Right atrium auricular region (tissue), 2 donors: ENCODE measurements at places on chromosomes 7 and 10.

DNA sequence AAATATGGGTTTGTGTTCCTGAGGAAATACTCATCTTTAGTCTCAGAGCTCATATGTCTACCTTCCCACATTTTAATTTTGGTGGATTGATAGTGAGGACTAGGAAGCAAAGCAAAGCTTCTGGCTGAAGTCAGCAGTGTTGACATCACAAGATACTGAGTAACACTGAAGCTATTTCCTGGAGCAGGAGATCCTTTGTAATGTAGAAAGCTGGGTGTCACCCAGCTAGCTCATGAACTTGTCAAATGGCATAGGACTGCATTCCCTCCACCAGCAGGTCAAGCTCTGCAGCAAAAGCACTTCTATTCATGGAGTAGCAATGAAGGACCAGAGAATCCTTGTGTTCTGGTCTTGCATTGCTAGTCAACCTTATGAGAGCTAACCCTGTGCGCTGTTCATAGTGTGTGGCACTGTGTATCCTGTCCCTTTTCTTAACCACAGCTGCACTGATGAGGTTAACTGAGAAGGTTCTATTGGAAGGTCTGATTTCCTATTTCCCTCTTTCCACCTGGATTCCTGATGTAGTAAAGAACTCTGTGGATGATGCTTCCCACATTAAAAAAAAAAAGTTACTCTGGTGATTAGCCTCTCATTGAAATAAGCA, 94.8 kb upstream of the ZNF804B start:
- no peak for DNase-seq

DNA sequence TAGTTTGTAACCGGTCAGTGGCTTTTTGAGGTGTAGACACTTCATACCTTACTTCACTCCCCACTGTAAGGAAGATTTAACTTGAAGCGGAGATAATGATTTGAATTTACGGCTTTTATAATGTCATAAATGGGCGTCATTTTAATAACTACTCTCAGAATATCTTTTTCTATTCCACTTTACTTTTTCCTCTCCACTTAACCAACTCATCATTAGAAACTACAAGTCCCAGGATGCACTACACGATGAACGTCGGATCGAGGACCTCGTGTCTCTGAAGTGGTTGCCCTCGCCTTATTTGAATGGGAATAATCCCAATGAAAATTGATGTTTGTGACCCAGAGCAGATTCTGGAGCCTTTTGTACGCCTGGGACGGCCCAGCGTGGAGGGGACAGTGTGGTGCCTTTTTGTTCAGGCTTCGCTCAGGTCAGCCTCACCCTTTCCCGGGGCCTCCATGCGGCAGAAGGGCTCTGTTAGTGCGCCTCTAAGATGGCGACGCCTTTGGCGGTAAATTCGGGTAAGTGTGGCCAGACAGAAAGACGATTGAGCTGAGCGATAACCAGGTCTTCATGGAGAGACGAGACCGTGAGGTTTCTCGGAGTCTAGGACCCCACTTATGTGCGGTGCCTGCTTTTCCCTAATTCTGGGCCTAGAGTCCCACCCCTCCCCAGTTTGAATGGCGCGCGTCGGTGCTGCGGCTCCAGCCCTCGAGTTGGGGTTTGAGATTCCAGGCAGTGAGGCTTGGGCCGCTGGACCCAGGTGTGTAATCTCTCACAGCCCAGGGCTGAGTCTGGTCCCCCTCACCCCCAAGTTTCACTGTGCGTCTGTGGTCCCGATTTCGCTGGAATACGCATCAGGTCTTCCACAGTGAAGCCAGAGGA, at the start of gene NUP205:
Gene NUP205 (plus strand): TSS at position 463 of the 882 bp plus-strand sequence. CDS start 28 bp downstream, at position 491.
- peak; percentile 64 for DNase-seq

GRCh38 chr10:56269181-56269580, 91.9 kb downstream of the ZWINT start:
- no peak for DNase-seq

DNA sequence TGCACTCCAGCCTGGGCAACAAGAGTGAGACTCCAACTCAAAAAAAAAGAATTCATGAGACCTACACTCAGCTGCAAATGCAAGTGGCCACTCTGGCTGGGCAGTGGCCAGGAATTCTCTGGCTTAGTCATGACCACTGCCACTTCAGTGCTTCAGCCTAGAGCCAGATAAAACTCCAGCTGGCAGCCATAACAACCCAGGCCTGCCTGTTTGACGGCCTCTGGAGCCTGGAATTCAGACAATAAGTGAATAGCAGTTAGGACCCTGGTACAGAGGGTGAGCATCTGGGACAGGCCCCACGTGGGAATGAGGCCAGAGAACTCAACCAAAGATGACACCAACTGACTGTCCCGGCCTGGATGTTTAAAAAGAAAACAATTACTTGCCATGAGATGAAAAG, 18.9 kb downstream of the RCC1L start:
- DNase-seq = peak; percentile 79

DNA sequence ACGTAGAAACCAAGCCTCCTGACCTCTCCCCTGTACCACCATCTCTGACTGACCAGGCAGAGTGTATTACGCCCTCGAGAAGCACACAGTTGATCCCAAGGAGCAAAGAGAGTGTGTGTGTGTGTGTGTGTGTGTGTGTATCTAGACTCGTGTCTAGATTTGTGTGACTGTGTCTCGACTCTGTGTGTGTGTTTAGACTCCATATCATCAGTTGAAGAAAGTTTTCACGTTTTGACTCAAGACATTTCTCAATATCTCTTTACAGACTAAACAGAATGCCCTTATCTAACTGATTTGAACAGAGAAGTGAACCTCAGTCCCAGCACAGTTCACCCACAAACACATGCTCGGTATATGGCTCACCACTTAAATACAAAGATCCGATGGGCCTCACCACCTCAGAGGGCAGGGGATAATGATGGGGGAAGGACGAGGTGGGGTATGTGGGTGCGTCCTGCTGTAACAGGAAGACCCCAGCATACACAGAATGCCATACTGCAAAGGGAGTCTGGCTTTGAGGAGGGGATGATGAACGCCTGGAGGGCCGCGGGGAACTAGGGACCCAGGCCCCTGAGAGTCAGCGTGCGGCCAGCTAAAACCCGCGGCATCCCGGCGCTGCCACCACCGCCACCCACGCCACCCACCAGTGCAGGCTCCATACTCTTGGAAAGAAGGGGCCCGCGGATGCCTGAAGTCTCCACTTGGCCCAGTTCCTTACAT, 780 bp downstream of the ALDH18A1 start:
- no peak for DNase-seq

DNA sequence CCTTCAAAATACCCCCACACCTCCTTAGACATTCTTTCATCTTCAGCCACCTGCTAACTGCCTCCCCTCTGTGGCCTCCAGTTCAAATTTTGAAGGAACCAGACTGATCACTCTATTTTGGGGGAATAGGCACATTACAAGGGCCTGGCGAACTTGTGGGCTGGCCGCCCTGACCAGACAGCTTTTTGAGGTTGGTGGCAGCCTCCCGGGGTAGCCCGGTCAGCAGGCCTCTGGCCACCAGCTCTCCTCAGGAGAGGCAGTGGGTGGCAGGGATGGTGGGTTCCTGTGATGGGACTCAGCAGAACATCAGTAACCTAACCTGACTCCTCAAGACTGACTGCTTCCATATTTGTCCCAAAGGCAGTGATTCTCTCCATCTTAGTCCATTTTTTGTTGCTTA, 17.4 kb upstream of the EEPD1 start:
- DNase-seq = no peak

DNA sequence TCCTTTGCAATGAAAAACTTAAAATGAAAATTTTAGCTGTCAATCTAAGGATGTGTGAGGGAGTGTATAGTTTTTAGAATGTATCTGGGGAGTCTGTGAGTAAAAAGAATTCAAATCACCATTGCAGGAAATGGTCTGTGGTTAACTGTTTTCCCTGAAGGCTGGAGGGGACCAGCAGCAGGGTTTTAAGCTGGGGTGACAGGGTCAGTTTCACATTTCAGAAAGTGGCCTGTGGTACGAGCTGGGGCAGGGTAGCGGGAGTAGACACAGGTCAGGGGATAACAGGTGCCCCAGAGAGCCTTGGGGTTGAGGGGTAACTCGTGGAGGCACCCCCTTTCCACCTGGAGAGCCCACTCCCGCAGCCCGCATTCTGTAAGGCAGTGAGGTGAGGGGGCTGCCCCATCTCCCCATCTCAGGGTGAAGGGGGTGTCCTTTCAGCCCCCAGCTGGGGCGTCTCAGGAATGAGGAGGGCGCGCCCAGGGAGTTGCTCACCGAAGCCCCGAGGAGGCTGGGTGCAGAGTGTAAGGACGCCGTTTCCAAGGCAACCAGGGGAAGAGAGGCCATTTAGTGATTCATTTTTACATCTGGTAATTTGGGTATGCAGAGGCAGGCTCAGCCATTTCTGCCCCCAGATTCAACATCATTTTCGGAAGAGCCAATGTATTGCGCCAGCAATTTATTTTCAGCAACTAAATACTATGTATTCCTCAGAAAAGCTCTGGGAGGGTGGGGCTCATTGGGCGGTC, 168.9 kb downstream of the SLIT1 start:
- no peak for DNase-seq

DNA sequence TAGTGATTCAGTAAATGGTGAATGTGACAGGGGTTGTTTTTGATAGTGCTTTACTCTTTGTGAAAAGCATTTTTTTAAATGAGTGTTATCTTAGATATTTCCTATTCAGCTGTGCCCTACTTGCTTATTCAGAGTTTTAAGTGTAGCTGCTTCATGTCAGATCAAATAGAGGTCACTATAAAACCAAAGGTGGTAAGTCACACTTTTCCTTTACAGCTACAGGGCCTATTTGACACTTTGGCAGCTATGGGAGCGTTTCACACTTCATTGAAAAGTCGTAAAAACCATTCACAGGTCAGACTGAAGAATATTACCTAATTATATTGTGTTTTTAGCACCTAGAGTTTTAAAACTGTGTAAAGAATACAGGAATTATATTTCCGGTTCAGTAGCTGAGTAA, 67.3 kb downstream of the ANKIB1 start:
- no peak for DNase-seq

DNA sequence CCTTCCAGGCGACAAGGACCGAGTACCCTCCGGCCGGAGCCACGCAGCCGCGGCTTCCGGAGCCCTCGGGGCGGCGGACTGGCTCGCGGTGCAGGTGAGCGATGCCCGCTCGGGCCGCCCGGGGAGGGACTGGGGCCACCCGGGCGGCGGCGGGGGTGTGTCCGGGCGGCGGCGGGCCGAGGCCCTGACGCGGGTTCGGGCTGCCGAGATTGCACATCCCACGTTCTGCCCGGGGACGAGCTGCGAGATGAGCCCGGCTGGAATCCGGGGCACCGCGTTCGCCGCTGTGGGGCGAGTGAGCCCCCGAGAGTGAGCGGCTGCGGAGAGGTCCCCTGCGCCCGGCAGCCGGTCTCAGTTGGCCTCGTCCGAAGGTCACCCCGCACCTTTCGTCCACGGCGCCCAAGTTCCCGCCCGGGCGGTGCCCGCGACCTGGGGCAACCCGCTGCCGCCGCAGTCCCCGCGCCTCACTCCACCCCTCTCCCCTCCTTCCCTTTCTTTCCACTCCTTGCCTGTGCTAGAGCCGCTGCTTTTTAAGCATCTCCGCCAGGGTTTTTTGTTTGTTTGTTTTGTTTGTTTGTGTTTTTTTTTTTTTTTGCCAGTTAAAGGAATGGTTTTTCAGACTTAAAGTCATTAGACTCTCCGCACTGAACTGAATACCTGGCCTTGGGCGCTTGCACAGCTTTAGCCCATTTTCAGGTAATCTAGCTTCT, 515 bp downstream of the RALA start:
- DNase-seq = no peak

DNA sequence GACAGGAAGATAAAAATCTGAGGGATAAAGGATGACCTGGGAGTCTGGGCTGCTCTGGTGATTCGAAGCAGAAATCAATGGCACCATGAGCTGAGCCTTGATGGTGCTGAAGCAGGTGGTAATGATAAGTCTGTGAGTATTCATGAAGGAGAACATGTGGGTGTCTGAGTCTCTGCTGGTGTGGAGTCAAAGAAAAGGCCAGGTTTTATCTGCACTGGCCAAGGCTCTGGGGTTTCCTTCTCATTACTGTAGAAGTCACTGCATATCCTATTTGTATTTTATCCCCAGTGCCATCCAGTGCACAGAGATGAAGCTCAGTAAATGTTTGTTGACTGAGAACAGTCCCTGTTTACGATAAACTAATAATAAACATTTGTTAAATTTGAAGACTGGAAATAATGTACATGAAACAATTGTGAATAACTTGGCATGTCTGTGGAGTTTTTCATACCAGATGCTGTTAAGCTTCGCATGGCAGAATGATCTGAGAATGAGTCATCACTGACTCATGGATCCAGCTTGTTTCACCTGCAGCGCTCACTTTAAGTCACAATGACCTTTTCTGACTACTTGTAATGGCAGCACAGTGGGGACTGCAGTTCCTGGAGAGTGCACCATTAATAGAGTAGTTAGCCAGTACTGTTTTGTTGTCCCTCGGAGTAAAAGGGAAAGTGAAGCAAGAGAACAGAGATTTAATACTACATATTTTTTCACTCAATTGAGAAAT, 538.5 kb downstream of the HTR7 start:
- no peak for DNase-seq

DNA sequence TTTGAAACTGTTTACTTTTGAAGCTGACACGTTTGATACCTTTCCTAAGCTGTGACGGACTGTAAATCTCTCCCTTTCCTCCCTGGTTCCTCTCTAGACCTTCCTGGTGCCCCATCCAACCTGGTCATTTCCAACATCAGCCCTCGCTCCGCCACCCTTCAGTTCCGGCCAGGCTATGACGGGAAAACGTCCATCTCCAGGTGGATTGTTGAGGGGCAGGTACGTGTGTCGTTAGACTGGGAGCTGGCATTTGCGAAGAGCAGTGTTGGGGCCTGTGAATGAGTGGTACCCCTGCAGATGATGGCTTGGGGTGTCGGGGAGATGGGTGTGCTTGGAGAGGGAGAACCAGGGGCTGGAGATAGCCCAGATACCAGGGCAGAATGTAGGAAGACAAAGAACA, 602.7 kb upstream of the FOXK1 start:
- DNase-seq = peak; percentile 9

DNA sequence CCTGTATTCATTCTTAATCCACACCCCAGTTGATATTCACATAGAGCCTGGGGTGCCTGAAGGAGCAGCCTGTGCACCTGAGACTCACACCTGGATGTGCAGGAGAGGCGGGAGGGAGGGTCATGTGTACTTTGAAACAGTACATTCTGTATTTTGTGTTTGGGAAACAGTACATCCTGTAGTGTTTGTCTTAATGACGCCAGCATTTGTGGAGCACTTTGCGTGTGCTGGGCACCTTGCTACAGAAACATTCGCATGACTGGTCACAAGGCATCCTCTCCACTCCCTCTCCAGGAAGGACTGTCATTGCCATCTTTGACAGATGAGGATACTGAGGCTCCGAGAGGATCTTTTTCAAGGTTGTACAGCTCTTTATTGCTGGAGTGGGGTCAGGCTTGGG, 132.1 kb downstream of the TACC2 start:
- no peak for DNase-seq

DNA sequence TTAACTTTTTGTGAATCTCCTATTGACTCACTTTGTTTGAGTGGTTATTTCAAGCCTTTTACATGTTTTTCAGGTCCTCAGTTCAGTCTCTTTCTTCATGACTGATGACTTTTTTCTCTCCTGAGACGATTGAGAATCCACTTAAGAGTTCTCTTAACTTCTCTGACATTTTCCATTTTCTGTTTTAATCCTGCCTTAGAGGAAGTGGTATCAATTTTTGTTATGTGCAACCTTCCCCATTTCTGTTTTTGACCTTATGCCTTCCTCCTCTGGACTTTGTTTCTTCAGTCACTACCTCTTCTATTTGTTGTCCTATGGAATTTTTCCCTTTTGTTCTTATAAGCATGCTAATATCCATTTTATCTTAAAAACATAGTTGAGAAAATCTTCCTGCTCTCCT, 2.4 kb downstream of the PSMC2 start:
- no peak for DNase-seq
